Renal cortex interstitium (tissue), 15 donors: ENCODE measurements at places on chromosomes 7 and 10. TPM values are rescaled to one million over a fixed set of nuclear protein-coding genes. Genes with fewer than 3 reads are reported as not detected.
A peak's percentile ranks its signal among the peaks of the same experiment; 100 is the strongest.

DNA sequence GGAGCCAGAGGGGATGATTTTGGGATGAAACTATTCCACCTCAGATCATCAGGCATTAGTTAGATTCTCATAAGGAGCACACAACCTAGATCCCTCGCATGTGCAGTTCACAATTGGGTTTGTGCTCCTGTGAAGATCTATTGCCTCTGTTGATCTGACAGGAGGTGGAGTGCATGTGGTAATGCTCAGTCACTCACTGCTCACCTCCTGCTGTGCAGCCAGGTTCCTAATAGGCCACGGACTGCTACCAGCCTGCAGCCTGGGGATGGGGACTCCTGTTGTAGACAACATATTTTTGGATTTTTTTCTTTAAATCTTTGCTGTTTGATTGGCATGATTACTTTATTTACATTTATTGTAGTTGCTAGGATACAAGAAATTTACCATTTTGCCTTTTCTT, 765.0 kb downstream of the INHBA start:
- DNase-seq, result no peak

DNA sequence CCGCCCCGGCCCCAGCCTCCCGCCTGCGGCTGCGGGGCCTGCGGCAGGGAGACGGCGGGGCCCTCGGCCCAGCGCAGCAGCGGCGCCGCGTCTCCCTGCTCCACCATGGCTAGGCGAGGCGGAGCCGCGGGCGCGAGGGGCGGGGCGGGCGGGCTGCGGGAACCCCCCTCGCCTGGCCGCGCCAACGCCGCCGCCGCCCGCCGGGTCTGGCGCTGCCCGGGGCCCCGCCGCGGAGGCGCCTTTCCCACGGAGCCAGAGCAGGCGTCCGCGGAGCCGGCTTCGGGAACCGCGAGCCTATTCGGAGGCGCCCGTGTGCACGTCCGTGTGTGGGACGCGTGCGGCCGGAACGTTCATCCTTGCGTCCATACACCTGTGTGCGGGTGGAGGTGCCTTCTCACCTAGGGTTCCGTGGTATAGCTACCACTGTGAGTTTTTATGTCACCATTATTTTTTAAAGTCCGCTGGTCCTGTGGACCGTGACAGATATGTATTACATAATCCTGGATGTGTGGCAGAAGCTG, at the start of gene DENND11:
TSS of gene DENND11 (minus strand) at position 120 of the 521 bp plus-strand sequence. CDS start at position 107, 13 bp downstream.
- DNase-seq, result no peak

GRCh38 chr7:2299131-2299829, 15.0 kb downstream of the SNX8 start:
- DNase-seq, result no peak

- no peak for DNase-seq
Observed at GRCh38 chr7:112173568-112173905, 32.7 kb downstream of the DOCK4 start.

DNA sequence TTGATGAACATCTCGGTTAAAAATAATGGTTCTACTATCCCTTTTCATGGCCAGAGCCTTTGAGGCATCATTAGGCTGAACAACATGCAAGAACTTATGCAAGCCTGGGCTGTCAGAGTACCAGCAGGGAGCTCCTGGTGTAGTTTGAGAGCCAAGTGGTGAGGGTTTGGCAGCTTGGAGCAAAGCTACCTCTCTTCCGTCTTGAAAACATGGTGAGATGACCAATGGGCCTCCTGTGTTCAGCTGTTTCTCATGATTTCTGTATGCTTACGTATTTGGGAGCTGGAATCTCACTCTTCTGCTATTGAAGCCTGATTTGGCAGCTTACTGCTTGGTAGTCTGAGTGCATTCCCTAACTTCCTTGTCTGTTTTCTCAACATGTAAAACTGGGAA, 150.4 kb downstream of the CXCL12 start:
- DNase-seq, result no peak

DNA sequence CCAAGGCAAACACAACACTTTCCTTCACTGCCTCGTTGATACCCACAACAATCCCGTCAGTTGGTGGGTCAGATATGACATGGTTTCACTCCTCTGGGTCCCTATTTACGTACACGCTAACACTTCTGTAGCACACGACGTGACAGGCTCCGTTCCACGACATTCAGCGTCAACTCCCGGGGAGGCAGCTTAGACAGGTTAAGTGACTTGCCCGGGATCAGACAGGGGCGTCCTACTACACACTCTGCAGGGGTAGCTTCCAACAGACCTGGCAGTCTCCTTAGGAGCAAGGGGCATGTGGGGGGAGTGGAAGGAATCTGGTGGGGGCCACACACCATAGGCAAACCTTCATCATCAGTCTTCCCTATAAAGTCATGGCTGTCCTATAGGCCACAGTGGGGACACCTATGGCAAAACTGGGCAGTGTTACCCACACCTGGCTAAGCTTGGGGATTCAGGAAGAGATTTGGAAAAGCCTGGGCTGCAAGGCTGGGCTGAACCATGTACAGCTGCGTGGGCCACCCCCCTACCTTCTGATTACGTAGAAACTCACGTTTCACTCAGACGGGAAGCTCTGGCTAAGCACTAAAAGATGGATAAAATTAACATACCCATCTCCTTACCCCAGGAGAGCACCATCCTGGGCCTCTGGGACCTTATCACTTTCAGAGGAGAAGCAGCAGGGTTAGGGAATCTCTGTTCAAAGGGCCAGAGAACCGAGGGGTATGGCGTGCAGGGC, 2.0 kb downstream of the TYSND1 start:
- DNase-seq, result no peak

The CYP2C19 gene
- polyA plus RNA-seq, result 0.07 TPM

The THSD7A gene
- 58.2 TPM for polyA plus RNA-seq

DNA sequence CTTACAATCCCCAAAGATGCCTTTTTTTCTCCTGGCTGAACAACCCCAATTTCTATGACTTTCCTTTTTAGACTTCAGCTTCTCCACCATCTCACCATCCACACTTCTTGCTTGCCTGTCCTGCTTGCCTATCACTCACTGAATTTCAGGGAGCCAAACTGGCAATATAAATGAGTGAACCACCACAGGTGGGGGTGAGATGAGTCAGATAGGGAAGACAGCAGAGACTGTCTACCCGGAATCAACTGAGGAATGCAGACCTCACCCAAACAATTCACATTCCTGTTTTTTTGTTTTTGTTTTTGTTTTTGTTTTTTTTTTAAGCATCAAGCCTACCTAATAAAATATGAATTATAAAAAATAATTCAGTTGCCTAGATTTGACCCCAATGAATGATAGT, 273.8 kb downstream of the NRG3 start:
- no peak for DNase-seq

The NCOA4 gene
- polyA plus RNA-seq, result 193 TPM

The POLL gene
- polyA plus RNA-seq, result 42.2 TPM

DNA sequence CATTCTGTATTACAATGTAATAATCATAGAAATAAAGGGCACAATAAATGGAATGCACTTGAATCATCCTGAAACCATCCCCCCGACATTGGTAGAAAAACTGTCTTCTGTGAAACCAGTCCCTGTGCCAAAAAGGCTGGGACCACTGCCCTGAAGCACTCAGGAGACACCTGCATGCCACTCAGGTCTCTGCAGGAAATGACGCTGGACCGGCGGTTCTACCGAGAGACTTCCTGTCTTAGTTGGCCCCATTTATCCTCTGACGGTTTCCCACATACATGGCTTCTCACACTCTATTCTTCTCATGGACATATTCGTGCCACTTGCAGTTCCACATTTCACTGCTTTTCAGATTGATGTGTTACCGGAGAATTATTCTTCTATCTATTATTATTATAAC, 617.5 kb downstream of the SDK1 start:
- no peak for DNase-seq

The AGR2 gene
- 74.6 TPM for polyA plus RNA-seq

The MOSPD3 gene
- polyA plus RNA-seq, result 28.8 TPM

The SHOC2 gene
- 33.3 TPM for polyA plus RNA-seq

DNA sequence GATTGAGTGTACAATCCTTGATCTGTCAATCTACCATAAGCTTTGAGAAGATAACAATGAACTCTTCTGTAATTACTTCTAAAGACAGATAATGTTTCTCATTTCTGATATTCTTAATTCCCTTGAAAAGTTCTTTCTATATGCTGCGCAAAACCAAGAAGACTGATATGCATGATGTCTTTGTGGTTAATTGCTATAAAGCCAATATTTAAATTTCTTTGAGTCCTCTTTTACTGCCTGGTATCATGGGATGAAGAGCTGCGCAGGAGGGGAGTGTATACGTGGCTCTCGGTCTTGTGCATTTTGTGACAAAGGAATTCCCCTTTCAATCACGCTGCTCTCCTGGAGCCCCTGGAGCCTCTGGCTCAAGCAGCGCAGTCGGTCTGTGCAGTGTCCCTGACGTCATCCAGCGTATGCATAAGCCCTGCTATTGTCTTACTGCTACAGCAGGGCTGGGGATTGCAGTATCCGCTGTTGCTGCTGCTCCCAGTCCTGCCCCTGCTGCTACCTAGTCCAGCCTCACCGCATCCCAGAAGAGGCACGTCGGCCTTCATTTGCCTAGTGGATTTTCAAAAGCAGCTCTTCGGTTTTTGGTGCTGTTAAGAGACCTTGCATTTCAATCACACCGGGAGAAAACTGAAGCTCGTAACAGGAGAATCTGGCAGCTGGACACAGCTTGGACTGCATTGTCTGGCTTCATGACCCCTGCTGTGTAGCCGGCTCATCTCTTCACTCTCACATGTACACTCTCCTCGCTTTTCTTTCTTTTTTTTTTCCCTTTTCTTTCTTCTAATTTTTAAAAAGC, 66.7 kb downstream of the ST7 start:
- DNase-seq, result peak; percentile 85

GRCh38 chr7:126445991-126446390, 806.8 kb downstream of the GRM8 start:
- no peak for DNase-seq

The HOXA5 gene
- polyA plus RNA-seq, result 89.0 TPM

DNA sequence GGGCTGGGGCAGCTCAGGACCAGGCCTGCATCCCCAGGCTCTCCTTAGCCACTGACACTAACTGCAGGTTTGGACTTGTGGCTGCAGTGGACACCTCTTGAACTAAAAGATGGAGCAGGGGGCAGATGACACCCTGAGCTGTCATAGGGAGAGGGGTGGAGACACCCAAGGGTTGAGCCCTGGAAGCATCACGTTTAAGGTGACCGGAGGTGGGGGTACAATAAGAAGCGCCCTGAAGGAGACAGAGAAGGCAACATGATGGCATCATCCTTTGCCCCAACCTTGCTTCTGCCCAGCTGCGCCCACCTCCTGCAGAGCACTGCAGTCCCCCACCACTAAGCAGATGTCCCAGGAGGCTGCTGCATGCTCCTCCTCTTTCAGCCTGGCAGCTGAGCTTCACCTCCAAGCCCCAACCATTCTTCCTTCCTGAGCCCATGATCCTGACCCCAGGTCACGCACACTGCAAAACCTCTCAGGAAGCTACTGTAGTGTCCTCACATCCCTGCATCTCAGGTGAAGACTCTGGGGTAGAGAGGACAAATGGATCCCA, 25.5 kb downstream of the OGDHL start:
- DNase-seq, result no peak

- DNase-seq, result no peak
Observed at GRCh38 chr10:102268375-102268888, 23.1 kb downstream of the GBF1 start.

DNA sequence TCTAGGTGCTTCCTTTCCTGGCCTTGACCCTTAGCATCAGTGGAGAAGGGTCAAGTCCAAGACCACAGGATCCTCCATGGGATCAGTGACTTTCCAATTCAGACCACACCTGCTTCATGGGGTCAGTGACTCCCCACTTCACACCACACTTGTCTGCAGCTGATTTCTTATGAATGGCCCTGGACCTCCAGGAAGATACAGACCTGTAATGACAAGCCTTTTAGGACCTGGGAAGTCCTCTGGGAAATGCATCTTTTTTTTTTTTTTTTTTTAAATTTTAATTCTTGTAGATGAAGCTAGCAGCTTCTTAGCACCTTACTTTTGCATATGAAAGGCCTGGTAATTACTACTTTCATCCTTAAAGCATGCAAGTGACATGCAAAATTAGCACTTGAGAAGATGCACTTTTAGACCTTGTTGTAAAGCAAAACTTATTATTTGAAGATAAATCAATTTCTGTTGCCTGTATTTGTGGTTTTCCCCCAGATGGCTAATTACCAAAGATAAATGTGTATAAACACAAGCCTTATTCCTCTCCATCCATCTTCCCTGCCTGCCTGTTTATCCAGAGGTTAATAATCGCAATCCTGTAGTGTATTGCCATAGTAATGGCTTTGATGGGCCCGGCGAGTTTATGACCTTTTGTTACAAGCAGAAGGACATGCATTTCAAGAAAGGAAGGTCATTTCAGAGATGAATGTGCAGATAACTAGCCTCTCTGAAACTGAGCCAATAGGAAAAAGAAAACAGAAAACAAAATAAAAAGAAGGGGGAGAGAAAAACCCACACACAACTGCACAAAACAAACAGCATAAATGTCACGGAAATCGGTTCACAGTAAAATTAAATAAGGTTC, 1018.7 kb downstream of the TYW1 start:
- peak; percentile 59 for DNase-seq

DNA sequence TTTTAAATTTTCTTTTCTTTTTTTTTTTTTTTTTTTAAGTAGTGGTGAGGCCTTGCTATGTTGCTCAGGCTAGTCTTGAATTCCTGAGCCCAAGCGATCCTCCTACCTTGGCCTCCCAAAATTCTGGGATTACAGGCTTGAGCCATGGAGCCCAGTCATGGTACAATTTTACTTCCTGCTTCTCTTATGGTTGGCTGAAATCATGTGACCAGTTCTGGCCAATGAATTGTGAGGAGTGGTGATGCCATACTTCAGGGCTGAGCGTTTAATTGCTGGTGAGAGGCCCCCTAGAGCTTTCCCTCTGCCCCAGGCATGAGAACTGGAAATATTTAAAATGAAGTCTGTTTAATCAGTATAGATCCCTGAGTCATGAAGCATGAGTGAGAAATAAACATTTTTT, 22.2 kb upstream of the BAIAP2L1 start:
- no peak for DNase-seq

- no peak for DNase-seq
Observed at GRCh38 chr10:96619796-96620773, 33.3 kb upstream of the TM9SF3 start.

GRCh38 chr7:127874951-127875608, 156.2 kb downstream of the LRRC4 start:
- no peak for DNase-seq
